ENCODE measurements at places on chromosomes 3 and 15. TPM values are rescaled to one million over a fixed set of nuclear protein-coding genes. Genes with fewer than 3 reads are reported as not detected.

IMPDH2 gene
- 448 TPM for total RNA-seq

PBRM1 gene
- total RNA-seq, result 78.6 TPM

CDCP1 gene
- total RNA-seq, result 0.71 TPM

PP2D1 gene
- total RNA-seq, result not detected

HCLS1 gene
- total RNA-seq, result 197 TPM

CCDC191 gene
- total RNA-seq, result 1.4 TPM

HIGD2B gene
- total RNA-seq, result 0.33 TPM

LRRC31 gene
- total RNA-seq, result not detected

KNL1 gene
- total RNA-seq, result 19.2 TPM

- H3K36me3 ChIP-seq, result no peaks in the 10 kb centered on the region
- H3K27ac ChIP-seq, result no peak overlapping the region
- DNase-seq, result peak; percentile 66
- H3K4me3 ChIP-seq, result no peak overlapping the region
- no peaks in the 10 kb centered on the region for H3K4me1 ChIP-seq
- no peaks in the 10 kb centered on the region for H3K27me3 ChIP-seq
Measured at GRCh38 chr15:101088788-101089578, 162.9 kb downstream of the CHSY1 start.

- H3K4me3 ChIP-seq, result no peak overlapping the region
- H3K36me3 ChIP-seq, result no peaks in the 10 kb centered on the region
- H3K27me3 ChIP-seq, result no peaks in the 10 kb centered on the region
- no peak overlapping the region for H3K27ac ChIP-seq
- DNase-seq, result no peak
Measured at GRCh38 chr3:56059731-56060130, 408.5 kb downstream of the ERC2 start.

GRCh38 chr3:9746330-9746729 is 3.4 kb upstream of the OGG1 start:
- H3K4me3 ChIP-seq, result no peak overlapping the region
- H3K36me3 ChIP-seq, result peaks cover 53% of the 10 kb centered on the region
- H3K27me3 ChIP-seq, result no peaks in the 10 kb centered on the region
- H3K4me1 ChIP-seq, result peaks cover 16% of the 10 kb centered on the region
- no peak for DNase-seq

DNA sequence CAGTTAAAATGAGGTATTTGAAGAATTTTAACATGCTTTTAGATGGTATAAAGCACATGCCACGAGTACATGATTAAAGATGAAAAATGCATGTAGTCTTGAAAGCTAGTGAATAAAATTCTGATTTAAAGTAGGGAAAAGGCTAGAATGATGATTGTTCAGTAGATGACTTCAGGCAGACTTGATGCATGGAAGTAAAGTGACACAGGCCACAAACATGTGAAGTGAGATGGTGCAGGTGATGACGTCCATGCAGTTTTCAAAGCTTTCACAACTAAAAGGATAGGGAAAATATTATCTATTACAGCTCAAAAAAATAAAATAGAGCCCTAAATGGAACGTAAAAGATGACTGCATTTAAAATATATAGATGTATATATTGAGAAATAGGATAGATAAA is 140.9 kb downstream of the TFG start:
- no peaks in the 10 kb centered on the region for H3K27me3 ChIP-seq
- H3K4me1 ChIP-seq, result no peaks in the 10 kb centered on the region
- H3K36me3 ChIP-seq, result no peaks in the 10 kb centered on the region
- H3K27ac ChIP-seq, result no peak overlapping the region
- H3K4me3 ChIP-seq, result no peak overlapping the region

GRCh38 chr3:120559242-120560061 is 36.7 kb upstream of the NDUFB4 start:
- peak overlapping the region; percentile 35 for H3K4me3 ChIP-seq
- peaks cover 8% of the 10 kb centered on the region for H3K4me1 ChIP-seq
- H3K36me3 ChIP-seq, result no peaks in the 10 kb centered on the region
- peaks cover 10% of the 10 kb centered on the region for H3K27me3 ChIP-seq
- H3K27ac ChIP-seq, result no peak overlapping the region

DNA sequence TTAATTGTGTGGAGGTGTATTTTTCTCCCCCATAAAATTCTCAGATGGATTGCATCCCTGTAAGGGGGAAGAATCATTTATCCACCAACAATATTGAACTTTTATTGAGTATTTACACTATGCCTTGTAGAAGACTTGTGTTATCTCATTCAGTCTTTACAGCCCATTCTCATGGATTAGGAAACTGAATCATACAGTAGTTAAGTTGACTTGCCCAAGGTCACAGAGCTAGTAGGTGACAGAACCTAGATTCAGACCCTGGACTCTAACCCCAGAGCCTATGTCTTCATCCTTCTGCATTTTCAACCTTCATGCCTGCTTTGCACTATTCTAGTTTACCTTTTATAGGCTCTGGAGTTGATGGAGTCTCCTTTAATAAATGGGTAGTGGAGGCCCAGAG is 226.8 kb downstream of the LPP start:
- no peaks in the 10 kb centered on the region for H3K27me3 ChIP-seq
- no peak overlapping the region for H3K27ac ChIP-seq
- no peak overlapping the region for H3K4me3 ChIP-seq
- no peaks in the 10 kb centered on the region for H3K4me1 ChIP-seq

DNA sequence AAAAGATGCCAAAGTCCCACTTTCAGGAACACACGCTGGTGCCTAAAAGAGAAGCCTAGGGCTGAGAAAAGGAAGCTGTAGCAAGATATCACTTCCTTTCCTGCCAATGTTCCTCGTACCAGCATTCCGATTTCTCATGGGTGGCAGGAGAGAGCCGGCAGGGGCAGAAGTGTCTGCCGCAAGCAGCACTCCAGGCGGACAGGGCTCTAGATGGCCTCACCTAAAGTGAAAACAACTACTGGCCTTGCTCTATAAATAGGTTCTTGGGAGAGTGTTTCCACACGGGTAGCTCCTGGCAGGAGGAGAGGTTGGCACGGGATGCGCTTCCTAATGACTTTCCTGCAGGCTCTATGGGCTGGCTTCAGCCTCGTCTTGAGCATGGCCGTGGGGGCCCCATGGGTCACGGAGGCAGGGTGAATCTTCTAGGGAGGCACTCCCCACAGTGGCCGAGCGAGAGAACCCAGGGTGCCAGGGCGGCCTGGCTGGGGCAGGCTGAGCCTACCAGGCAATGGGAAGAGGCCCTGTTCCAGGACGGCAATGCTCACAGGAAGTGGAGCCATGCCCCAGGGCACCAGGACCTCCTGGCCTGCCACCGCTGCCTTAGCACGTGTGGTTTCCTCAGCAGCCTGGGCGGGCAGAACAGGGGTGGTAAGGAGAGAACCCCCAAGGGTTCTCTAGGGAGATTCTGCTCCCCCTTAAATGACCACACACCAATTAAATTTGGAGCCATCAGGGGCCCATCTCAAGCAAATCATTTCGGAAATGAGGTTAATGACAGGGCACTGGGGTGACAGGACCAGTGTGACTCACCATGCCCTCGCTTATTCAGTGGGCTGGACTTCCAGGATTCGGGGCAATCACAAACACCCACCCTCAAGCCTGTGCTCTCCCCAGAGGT is 14.6 kb upstream of the DUSP7 start:
- H3K4me1 ChIP-seq, result no peaks in the 10 kb centered on the region
- no peaks in the 10 kb centered on the region for H3K36me3 ChIP-seq
- no peak overlapping the region for H3K27ac ChIP-seq
- no peaks in the 10 kb centered on the region for H3K27me3 ChIP-seq
- H3K4me3 ChIP-seq, result no peak overlapping the region

GRCh38 chr3:126135071-126135405 is 45.3 kb downstream of the ALDH1L1 start:
- no peak overlapping the region for H3K4me3 ChIP-seq
- H3K27me3 ChIP-seq, result peaks cover 15% of the 10 kb centered on the region
- H3K36me3 ChIP-seq, result no peaks in the 10 kb centered on the region

GRCh38 chr3:123154020-123154985 is 47.4 kb upstream of the SEC22A start:
- no peak overlapping the region for H3K4me3 ChIP-seq
- H3K27me3 ChIP-seq, result no peaks in the 10 kb centered on the region
- H3K36me3 ChIP-seq, result no peaks in the 10 kb centered on the region
- no peak for DNase-seq
- no peak overlapping the region for H3K27ac ChIP-seq
- H3K4me1 ChIP-seq, result no peaks in the 10 kb centered on the region

DNA sequence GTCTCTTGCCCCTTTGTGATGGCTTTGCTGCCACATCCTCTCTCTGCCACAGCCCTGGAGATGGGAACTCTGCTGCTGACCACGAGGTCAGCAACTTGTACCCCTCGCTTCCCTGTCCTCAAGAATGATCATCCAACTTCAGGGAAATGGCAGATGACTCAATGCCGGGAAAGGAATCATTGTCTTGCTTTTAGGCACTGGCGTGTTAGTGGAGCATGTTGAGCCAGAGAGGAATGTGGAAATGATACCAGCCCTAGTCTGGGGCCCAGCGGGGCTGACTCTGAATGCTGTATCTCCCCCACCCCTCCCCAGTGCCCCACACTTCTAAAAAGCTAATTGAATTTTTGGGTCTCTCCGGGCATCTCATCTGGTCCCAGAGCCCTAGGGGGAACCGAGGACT is 184.9 kb upstream of the BHLHE40 start:
- H3K4me3 ChIP-seq, result no peak overlapping the region
- no peaks in the 10 kb centered on the region for H3K27me3 ChIP-seq
- peaks cover 13% of the 10 kb centered on the region for H3K36me3 ChIP-seq

- no peak overlapping the region for H3K4me3 ChIP-seq
- H3K27ac ChIP-seq, result no peak overlapping the region
- no peaks in the 10 kb centered on the region for H3K27me3 ChIP-seq
- no peaks in the 10 kb centered on the region for H3K36me3 ChIP-seq
- no peak for DNase-seq
Measured at GRCh38 chr3:159894386-159894785, 94.2 kb upstream of the IL12A start.

DNA sequence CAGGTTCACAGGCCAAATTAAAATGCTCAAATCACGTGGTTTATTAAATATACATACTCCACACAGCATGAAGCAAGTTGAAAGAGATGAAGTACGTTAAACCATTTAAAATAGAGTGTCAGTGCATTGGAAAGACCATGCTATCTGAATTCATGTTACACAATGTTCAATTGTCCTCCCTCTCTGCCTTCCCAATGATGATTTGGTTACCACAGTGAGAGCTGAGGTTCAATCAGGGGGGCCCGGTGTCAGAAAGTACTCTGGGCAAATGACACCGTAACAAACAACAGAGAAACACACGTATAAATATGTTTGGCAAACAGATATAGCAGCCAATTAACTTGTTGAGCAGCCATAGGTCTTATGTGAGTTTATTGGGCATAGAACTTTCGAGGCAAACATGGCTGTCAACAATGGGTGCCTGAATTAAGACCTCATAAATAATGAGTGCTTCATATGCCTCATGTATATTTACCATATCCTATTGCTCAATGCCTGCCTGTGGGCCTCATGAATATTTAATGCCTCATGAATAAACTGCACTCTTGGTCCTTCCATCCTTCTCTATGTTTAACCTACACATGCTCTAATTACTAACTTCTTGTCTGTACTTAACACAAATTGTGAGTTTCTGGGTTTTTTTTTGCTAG is 641.5 kb downstream of the PLOD2 start:
- H3K4me3 ChIP-seq, result no peak overlapping the region
- no peaks in the 10 kb centered on the region for H3K36me3 ChIP-seq
- DNase-seq, result no peak

- peak; percentile 58 for DNase-seq
- peak overlapping the region; percentile 92 for H3K27ac ChIP-seq
- H3K4me3 ChIP-seq, result peak overlapping the region; percentile 45
- H3K4me1 ChIP-seq, result peaks cover 51% of the 10 kb centered on the region
- H3K36me3 ChIP-seq, result peaks cover 13% of the 10 kb centered on the region
- H3K27me3 ChIP-seq, result no peaks in the 10 kb centered on the region
Measured at GRCh38 chr3:49415931-49416601, 3.8 kb downstream of the TCTA start.

GRCh38 chr3:192847941-192848340 is 69.7 kb downstream of the MB21D2 start:
- H3K4me3 ChIP-seq, result no peak overlapping the region
- no peaks in the 10 kb centered on the region for H3K36me3 ChIP-seq
- no peak for DNase-seq
- H3K27ac ChIP-seq, result no peak overlapping the region
- no peaks in the 10 kb centered on the region for H3K27me3 ChIP-seq

- DNase-seq, result no peak
- H3K4me1 ChIP-seq, result no peaks in the 10 kb centered on the region
- no peaks in the 10 kb centered on the region for H3K27me3 ChIP-seq
- no peak overlapping the region for H3K27ac ChIP-seq
- H3K4me3 ChIP-seq, result no peak overlapping the region
Measured at GRCh38 chr3:190455828-190456227, 6.1 kb upstream of the TMEM207 start.

Data from CD8-positive, alpha-beta memory T cell (primary cell).